ENCODE measurements at places on chromosomes 4 and X.

GRCh38 chr4:6019316-6020263 is 1.4 kb upstream of the C4orf50 start:
- peak; percentile 68 for DNase-seq

GRCh38 chr4:104394406-104395167 is 100.1 kb downstream of the CXXC4 start:
- no peak for DNase-seq

DNA sequence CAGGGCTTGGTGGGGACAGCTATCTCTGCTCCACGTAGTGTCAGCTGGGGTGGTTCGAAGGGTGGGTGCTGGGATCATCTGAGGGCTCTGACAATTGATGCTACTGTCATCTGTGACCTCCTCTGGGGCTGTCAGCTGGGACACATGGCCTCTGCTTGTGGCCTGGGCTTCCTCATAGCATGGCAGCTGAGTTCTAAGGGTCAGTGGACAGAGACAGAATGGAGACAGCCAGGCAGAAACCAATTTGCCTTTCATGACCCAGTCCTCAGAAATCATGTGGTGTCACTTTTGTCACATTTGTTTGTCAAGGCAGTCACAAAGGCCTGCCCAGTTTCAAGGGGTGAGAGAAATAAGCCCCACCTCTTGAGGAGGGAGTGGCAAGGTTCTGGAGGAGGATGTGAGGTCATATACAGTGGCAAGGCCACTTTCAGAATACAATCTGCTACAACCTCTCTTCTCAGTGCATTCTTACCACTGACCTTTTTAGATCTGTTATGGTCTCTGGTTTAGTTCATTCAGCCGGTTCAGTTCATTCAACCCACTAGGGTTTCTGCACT is 103.6 kb upstream of the BCOR start:
- DNase-seq, result no peak

GRCh38 chr4:176856421-176856820 is 63.7 kb upstream of the VEGFC start:
- DNase-seq, result no peak

DNA sequence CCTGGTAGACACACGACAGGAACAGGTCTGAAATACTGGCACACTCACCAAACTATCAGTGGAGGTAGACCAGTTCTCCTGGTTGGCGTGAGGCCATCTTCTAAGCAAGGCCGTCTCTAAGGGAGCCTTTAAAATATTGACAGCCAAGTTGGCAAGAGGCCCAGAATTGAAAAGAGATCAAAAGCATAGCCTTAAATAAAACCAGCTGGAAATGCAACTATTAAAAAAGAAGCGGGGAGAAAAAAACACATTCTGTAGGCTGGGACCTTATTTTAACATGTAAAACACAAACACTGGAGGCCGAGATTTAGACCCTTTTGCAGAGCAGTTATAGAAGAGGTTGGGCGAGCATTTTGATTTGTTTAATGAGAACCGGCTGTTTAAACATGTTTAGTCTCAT is 233.0 kb upstream of the CLNK start:
- no peak for DNase-seq

GRCh38 chr4:17654701-17655100 is 40.3 kb downstream of the MED28 start:
- DNase-seq, result no peak

- no peak for DNase-seq
Measured at GRCh38 chr4:81808011-81808672, 336.4 kb upstream of the RASGEF1B start.

DNA sequence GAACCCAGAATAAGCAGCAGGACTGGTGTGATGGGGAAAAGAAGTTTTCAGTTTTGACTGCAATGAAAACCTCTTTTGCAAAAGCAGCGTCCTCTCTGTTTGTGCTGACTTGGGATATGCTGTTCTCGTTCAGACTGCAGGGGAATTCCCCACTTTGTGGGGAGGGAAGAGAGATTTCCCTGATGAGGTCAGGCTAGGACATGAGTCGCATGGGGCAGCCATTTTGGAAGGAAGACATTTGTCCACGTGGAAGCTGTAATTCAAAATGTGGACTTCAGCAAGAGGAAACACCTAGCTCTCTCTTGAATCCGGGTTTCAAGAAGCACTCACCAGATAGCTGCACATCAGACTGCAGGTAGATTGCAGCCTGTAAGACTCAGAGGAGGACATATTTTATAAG is 39.3 kb downstream of the ING2 start:
- no peak for DNase-seq

DNA sequence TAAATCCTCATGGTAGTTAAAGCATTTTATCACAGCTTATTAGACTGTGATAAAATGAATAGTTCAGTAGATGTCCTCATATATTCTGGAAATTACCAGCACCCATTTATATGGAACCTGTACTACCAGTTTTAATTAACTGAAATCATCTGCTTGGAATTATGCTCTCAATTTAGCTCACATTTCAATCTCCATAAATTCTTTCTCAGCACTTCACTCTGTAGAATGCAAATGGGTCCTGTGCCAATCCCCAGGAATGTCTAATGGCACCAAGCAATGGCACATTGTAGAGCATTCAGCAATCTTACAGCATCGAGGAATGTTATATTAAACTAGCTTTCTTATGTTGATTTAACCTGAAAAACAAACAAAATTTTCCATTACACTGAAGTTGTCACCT is 355.1 kb downstream of the PDHA2 start:
- no peak for DNase-seq

DNA sequence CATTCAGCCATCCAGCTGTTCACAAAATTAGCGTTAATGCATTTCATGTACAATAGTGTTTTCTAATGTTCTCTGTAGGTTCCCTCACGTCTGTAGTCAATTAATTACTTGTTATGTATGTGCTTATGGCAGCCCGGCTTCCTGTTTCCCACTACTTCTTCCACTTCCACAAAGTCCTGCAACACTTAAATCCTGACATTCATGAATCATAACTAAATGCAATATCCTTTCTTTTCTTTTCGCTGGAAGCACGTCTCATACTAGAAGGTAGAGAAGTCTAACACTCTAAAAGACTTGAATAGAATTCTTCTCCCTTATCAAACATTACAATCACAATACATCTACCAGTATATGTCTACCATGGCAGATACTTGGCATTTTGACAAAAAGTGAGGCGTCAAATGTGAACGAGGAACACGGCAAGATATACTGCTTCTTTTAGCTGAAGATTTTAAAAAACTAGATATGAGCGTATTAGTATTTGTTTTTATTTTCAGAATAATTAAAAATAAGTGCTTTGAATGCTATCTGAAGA is 239.0 kb upstream of the DIAPH2 start:
- peak; percentile 80 for DNase-seq

DNA sequence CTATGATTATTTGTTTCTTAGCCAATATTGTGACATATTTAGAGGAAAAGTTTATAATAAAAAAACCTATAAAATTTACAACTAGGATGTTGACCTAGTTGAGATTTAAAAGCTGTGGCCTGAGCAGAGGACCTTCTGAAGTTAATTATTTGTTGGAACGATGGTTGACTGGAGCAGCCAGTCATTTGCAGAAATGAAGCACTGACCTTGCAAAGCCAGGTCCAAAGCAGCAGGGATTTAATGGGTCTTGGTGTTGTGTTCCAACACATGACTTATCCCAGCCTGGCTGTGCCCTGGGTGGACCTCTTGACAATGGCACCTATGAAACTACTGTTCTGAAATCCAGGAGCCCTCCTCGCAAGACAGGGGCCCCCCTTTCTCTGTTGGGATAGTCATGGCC is 235.2 kb downstream of the FRAS1 start:
- DNase-seq, result no peak

GRCh38 chr4:38129460-38130227 is 169.4 kb downstream of the PTTG2 start:
- no peak for DNase-seq

DNA sequence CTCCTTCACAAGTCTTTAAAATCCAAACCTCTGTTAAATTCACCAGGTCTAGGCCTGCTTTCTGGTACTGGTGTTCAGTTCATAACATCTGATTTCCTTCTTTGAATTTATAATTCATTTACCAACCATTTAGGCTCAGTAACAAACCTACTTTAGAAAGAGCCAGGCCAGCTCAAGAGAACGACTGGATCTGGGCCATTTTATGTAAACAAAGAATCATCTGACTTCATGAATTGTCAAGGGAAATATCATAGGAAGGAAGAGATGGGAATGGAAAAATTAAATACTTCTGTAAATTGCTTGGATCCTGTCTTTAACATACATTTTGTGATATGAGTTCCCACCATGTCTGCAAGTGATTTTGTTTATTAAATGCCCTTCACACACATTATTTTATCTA is 36.5 kb downstream of the DCHS2 start:
- DNase-seq, result no peak

- DNase-seq, result no peak
Measured at GRCh38 chr4:77711469-77711868, 105.8 kb downstream of the CXCL13 start.

DNA sequence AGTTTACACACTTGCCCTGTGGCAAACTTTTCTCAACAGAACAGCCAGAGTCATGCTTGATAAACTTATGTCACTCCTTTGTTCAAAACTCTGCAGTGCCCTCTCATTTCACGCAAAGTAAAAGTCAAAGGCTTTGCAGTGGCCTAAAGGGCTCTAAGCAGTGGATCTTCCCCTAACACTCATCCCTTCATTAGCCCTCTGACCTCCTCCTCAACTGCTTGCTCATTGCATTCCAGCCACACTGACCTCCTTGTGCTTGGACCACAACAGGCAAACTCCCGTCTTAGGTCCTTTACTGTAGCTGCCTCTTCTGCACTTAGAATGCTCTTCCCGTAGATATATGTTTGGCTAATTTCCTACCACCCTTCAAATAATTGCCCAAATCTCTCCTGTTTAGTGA is 5.6 kb downstream of the PRDM5 start:
- DNase-seq, result no peak

- DNase-seq, result peak; percentile 36
Measured at GRCh38 chrX:139126493-139126892, 404.0 kb upstream of the F9 start.

DNA sequence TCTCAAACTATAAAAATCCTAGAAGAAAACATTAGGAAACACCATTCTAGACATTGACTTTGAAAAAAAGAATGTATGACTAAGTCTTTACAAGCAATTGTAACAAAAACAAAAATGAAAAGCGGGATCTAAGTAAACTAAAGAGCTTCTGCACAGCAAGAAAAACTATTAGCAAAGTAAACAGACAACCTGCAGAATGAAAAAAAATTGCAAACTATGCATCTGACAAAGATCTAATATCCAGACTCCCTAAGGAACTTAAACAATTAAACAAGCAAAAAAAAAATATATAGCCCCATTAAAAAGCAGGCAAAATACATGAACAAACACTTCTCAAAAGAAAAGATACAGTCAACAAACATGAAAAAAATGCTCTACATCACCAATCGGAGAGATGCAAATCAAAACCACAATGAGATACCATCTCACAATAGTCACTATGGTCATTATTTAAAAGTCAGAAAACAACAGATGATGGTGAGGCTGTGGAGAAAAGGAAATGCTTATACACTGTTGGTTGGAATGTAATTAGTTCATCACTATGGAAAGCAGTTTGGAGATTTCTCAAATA is 168.1 kb downstream of the EPHA5 start:
- DNase-seq, result no peak

GRCh38 chrX:38803588-38804431 is 2.6 kb downstream of the MID1IP1 start:
- DNase-seq, result peak; percentile 70

DNA sequence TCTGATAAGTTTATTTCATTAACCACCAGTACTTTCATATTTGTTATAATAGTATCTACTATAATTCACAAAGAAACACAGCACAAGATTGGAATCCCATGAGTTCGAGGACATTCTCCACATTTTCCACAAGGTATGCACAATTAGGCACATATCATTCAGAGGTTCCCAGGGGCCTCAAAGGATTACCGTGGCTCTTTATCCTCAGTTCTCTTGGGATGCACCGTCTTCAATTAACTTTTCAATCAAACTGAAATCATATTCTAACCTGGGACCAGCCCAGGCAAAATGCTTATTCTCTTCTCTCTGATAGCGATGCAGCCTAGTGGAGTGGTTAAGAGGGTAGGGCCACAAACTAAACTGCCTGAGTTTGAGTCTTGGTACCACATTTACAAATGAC is 242.6 kb upstream of the RASGEF1B start:
- peak; percentile 11 for DNase-seq

DNA sequence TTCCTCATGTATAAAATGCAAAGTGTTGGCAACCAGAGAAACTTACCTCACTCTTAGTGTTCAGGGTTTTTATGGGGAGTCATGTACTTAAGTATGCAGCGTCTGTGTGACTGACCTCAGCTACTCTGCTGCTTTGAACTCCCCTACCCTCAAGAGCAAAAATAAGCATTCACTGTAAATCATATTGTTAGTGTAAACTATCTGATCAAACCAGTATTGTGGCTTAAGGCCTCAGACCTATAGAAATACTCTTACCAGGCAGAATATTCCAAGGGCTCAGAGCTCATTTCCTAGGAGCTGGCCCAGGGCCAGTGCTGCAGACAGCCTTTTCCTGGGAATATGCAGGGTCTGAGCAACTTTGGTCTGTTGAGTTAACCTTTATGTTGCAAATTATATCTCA is 453.1 kb downstream of the CCSER1 start:
- DNase-seq, result no peak

GRCh38 chrX:83658731-83659130 is 150.6 kb downstream of the POU3F4 start:
- DNase-seq, result no peak

DNA sequence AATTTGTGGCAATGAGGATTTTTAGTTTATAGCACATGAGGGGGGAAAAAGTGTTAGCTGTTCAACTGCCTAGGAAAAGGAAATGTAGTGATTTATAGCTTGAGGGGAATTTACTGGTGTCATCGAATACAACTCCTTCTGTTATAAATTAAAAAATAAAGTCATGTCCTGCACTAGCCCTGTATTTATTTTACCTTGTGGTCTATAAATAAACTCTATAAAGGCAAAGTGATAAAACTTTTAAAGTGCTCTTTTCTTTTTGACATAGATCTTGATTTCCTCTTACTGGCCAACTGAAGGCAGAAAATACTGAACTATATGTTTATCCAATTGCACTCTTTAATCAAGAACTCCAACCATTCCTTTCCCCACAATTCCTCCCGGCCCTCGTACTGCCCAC is 672.1 kb upstream of the SLIT2 start:
- DNase-seq, result no peak

- no peak for DNase-seq
Measured at GRCh38 chrX:11724122-11725017, 33.7 kb upstream of the MSL3 start.

DNA sequence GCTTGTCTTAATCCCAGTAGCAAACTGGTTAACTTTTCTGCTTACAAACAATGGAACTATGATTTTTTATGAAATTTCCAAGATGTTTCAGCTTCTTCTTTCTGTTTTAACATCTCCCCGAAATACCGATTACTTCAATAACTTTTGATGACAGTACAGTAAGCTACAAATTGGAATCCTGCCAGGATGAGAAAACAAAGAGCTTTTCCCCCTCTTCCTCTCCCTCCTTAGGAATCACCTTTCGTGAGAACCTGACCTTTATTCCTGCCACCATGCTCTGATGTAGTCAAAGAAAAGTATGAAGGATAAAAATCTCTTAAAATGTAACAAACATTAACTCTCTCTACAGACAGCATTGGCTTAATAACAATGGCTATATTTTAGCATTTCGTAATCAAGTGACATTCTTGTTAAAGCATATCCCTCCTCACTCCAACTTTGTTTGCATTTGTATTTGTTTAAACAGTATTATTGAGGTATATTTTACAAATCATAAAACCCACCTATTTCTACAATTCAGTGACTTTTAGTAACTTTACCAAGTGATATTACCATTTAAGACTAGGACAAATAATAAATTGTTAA is 148.7 kb upstream of the NAP1L5 start:
- no peak for DNase-seq

GRCh38 chr4:73220815-73221214 is 37.8 kb downstream of the ANKRD17 start:
- no peak for DNase-seq

- no peak for DNase-seq
Measured at GRCh38 chr4:187176261-187176910, 452.7 kb upstream of the FAT1 start.
